Endothelial cell of umbilical vein (primary cell): ENCODE measurements at places on chromosomes 4 and X. TPM values are rescaled to one million over a fixed set of nuclear protein-coding genes. Genes with fewer than 3 reads are reported as not detected.
A peak's percentile ranks its signal among the peaks of the same experiment; 100 is the strongest.

DNA sequence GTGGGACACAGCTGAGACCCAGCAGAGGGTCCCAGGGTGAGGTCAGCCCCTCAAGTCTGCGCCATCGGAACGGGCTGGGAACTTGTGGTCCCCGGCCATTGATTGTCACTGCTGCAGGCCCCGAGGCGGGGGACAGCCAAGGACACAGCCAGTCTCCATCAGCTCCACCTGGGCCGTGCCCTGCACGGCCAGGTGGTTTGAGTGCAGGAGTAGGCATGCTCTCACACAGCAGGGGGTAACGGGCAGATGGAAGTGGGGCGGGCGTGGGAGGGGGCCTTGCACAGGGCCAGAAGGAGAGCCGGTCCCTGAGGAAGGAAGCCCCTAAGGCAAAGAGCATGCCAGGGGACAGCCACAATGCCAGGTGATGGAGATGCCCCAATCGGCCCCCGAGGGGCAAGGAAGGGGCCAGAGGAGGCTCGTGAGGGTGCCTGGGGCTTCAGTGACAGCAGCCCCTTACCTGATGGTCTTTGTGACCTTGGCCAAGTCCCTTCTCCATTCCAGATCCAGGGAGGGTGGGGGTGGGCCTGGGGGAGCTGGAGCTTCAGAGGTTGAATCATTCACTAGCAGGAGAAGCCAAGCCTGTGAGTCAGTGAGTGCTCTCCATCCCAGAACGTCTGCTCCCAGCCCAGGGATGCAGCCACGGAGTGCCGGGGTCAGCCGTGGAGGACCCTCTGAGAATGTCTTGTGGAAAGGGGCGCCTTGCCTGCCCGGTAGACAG lies 2.3 kb downstream of the ATP2B3 start:
- DNase-seq, result no peak

- DNase-seq, result peak; percentile 53
Measured at GRCh38 chr4:55397520-55398321, 2.0 kb downstream of the TMEM165 start.

The PFKFB1 gene
- 0.16 and 0.18 TPM in 2 replicates for polyA plus RNA-seq

The LPAR4 gene
- polyA plus RNA-seq, result 0.07 and 0.25 TPM in 2 replicates

GRCh38 chr4:140092094-140092851 lies 61.7 kb downstream of the MAML3 start:
- peak; percentile 55 for DNase-seq

DNA sequence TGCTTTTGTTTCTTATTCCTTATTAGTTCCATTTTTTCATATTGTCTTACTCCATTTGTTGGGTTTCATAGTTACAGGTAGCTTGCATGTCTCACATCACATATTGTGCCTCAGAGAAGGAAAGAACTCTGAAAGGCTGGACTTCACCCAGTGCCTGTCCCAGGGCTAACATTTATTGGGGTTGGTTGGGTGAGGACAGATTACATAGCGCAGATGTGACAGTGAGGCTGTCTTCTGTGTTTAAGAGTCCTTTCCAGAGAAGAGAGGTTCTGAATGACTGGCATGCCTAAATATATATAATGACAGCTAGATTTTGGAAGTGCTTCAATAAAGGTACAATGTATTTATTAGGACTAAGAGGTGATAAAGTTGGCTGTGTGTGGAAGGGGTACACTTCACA lies 2.7 kb downstream of the ZNF330 start:
- DNase-seq, result no peak

DNA sequence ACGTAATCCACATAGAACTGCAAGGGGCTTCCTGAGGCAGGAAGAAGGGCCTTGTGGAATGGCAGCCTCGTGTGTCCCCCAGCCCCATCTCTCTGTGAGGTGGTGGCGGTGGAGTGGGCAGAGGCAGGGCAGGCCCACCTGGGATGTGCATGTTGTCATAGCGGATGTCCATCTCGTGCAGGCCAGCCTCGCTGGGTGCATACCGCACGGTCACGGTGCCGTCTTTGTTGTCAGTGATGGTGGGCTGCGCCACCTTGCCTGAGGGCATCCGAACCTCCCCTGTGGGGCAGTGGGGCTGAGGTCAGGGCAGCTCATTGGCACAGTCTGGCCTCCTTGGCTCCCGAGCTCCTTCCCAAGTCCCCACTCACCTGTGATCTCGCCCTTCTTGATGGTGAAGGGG lies 20.4 kb downstream of the FLNA start:
- DNase-seq, result no peak

DNA sequence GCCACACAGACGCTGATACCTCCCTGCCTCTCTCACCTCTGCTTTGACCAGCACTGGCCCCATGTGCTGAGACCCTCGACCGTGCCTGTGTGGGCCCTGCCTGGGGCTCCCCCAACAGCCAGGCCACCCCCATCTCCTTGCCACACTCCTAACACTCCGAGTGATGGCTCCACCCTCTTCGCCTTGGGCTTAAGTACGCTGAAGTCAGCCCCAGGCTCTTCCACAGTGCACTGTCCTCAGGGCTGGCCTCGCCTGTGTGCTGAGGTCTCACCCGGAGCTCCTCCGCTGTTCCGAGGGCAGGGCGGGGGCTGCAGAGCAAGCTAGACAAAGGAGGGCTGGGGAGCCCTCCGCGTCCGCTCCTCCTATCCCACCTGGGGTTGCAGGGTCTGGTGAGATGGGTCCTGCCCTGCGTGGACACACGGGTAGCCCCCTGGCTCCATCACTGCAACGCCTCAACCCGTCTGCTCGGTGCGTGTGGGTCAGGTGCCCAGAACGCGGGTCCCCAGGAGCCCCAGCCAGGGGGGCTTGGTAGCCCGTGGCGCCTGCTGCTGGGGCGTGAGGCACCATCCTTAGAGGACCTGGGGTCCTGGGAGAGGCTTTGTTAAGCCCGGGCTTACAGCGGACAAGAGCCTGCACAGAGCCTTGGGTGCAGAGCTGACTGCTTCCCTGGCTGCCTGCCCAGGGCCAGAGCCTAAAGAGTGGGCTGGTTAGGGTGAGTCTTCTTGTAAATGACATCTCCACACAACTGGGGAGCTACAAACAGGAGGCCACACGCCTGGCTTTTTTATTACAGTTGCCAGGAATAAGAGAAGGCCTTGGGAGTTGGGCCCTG lies 42.6 kb upstream of the NKX1-1 start:
- no peak for DNase-seq

The ZNF718 gene
- polyA plus RNA-seq, result 0.89 and 0.99 TPM in 2 replicates

DNA sequence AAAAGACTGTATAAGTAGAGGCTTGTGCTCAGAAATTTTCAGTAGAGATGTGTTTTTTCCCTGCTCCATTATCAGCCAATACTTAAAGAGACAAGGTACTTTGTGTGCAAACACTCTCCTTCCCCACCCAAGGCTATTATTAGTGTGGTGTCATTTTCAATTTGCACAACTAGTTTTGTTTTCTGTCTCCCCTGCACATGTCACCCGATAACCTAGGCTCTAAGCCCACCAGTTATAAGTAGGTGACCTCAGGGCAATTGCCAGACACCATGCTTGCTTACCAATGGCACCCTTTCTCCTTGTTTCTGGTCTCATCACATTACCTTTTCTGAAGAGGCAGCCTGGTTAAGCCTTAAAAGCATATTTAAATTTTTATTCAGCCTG lies 8.0 kb upstream of the GUCY1A1 start:
- no peak for DNase-seq

The CCDC110 gene
- 0.03 and 0.25 TPM in 2 replicates for polyA plus RNA-seq

- DNase-seq, result no peak
Measured at GRCh38 chrX:133417364-133417763, 2.1 kb upstream of the GPC4 start.
